ENCODE measurements at places on chromosomes 7 and 10.

DNA sequence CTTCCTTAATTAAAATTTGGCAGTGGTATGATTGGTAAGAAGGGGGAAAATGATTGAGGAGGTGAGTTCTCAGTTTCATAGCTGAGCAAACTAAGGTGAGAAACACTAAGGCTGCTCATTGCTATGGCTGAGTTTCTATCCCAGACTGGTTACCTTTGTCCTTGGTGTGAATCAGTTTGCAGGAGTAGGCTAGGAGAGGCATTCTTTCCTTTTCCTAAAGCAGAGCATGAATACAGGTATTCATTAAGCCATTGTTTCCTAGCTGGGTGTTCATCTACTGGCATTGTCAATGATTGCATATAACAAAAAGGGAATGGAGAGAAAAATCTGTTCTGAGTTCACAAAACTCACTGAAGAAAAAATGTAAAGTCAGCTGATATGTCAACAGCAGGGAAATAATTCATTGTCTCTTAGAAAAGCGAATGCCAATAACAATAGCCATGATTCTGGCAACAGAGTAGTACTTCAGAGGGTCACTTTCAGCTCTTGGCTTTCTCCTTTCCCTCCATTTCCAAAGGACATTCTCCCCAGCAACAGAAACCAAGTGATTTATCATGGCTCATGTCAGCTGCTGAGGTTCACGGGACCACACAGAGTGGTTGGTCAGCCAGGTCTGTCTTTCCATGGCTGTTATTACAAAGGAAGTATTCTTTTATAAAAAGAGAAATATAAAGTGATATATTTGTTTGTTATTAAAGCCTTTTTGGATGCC is 234.0 kb downstream of the BICC1 start:
- DNase-seq, result no peak

DNA sequence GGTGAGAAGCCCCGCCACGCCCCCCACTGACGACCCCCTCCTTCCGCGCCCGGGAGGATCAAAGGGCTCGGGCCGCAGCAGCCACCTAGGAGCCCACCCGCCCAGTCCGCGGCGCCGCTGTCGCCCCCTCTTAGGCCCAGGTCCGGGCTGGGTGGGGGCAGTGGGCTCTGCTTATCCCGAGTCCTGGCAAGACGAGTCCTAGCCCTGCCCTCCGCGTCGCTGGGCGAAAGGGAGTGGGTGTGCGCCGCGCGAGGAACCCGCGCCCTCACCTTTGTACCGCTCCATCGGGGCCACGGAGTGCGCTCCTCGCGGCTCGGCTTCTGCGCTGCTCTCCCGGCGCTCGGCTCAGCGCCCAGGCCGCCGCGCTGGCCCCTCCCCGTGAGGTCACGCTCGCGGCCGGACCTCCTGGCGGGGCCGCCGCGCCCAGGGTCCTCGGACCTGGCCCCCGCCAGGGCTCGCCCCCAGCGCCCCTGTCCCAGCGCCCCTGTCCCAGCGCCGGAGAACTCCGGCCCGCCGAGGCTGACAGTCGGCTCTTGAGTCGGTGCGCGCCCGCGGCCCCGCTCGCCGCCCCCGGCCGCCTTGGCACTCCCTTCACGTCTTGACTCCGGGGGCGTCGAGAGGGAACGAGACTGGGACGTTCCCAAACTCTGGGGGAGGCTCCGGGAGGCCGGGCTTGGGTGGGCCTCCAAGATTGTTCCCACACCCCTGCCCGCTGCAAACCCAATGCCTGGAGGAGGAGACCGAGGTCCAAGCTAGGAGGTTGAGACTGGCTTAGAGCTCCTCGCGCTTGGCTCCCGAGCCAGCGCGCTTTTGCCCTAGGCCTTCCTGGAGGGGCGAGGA is at the start of gene AFAP1L2:
Gene AFAP1L2 (minus strand): TSS at position 332 of the 840 bp plus-strand sequence. CDS start 47 bp downstream, at position 285.
- DNase-seq, result no peak

DNA sequence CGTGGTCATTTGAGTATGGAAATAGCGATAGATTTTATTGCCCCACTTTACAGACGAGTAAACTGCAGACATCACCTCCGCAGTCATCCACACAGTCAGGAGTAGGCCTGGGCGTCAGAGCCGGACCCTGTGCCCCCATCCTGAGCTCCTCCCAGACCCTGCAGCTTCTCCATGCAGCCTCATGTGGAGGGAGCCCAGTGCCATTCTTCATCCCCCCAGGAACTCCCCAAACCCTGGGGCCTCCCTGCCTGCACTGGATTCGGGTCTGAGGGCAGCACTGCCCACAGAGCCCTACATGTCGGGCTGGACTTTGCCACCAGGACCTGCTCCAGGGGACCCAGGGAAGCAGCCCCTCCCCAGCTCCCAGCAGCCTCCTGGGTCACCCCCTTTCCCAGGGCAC is 100.8 kb downstream of the MKI67 start:
- no peak for DNase-seq

GRCh38 chr10:132335189-132336063 is 3.4 kb downstream of the LRRC27 start:
- DNase-seq, result no peak

DNA sequence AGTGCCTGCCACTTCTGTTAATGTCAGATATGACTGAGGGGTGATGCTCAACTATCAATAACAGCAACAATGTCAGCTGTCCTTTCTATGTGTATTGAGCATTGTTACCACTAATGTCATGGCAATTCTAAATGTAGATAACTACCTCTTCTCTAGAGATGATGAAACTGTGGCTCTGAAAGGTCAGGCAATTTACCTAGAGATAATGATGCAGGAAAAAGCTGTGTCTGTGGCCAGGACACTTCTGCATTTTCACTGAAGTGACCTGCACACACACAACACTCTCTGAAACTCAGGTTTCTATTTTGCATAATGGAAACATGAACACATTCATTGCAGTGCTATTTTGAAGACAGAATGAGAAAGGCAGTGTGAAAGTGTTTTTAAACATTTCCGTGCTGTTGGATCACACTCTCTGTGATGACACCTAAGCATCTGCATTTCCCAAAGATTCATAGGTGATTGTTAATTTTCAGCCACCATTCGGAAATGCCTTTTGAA is 148.2 kb downstream of the KCND2 start:
- no peak for DNase-seq

DNA sequence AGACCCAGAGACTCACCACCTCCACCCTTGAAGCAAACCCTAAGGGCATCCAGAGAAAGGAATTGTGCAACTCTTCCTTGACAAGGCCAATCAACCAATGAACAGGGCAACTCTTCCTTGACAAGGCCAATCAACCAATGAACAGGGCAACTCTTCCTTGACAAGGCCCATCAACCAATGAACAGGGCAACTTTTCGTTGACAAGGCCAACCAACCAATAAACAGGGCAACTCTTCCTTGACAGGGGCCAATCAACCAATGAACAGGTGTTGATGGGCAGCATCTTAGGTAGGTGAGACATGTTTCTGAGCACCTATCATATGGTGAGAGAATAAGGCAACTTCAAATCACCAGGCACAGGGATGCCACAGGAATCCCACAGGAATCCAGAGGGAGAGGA is 181.5 kb upstream of the RNF32 start:
- no peak for DNase-seq

- DNase-seq, result no peak
These were observed 63.3 kb downstream of the NOC3L start for GRCh38 chr10:94299417-94299816.

DNA sequence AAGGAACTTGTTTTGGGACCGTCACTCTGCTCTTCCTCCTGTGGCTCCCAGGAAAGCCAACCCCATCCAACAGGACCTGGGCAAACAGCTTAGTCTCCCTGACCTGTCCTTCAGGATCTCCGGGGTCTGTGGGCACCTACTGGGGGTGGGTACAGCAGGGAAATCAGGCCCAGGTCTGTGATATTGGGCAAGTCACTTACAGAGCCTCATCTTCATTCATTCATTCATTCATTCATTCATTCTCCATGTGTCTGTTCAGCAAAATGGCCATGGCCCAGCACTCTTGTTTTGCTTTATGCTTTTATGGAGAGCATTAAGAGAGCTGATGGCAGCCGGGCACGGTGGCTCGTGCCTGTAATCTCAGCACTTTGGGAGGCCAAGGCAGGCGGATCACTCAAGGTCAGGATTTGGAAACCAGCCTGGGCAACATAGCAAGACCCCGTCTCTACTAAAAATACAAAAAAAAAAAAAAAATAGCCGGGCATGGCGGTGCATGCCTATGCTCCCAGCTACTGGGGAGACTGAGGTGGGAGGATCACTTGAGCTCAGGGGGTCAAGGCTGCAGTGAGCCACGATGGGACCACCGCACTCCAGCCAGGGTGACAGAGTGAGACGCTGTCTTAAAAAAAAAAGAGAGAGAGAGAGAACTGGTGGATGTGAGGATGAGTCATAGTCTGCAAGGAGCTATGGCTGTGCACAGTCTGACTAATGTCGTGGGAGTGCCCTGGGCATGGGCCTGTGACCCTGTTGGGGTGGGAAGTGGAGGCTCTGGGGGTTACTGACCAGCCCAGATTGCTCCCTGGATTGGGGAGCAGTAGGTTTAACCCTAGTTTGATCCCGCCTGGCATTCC is 54.3 kb downstream of the CLIP2 start:
- DNase-seq, result no peak

GRCh38 chr7:85520175-85520574 is 333.3 kb upstream of the SEMA3D start:
- no peak for DNase-seq
